ENCODE measurements at places on chromosomes 2 and 18. TPM values are rescaled to one million over a fixed set of nuclear protein-coding genes. Genes with fewer than 3 reads are reported as not detected.

SOX11 gene
- not detected for total RNA-seq

CHAC2 gene
- 7.2 TPM for total RNA-seq

IL36G gene
- total RNA-seq: not detected

DNA sequence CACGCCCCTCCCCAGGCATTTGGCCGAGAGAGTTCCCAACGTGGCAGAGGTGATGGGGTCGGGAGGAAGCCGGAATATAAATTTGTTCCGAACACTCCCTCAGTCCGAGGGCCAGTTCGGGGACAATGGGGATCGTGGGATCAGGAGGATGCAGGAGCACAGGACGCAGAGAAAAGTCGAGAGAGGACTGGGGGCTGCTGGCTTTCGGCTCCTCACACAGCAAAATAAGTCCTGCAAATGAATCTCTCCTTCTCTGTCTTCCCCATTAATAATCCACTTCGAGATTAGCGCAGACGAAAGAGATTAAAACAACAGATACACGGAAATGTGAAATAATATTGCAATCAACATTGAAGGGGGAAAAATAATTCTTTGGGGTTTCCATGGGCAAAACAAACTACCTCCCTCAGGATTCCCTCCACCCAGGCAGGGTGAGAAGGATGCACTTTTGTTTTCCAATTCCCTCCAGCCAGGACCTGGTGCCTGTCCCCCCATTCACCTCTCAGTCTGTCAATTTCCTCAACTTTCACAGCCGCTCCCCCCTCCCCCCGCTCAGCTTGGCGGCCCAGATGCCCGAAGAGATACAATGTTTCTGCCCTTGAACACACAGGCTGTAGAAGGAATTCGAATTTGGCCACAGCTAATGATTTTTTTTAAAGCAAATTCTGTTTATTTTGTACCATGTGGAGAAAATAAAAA is 3.1 kb upstream of the ZEB2 start:
- DNase-seq: no peak

- DNase-seq: no peak
Observed at GRCh38 chr18:56200381-56200911, 437.9 kb downstream of the TXNL1 start.

DNA sequence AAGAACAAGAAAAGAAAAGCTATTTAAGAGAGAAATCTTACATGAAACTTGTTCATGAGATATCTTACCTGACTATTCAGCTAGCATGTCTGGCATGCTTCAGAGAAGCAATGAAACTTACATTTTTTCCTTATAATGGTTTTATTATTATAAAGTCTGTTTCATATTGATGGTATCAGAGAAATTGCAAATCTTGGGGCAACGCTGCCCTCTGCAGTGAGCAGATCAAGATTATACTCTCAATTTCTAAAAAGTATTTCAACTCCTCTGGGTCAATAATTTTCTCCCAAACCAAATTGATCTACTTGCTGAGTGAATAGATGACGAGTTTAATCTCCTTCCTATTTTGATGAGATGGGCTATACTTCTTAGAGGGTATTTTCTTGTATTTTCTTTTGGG is 235.6 kb downstream of the NUP35 start:
- no peak for DNase-seq

DNA sequence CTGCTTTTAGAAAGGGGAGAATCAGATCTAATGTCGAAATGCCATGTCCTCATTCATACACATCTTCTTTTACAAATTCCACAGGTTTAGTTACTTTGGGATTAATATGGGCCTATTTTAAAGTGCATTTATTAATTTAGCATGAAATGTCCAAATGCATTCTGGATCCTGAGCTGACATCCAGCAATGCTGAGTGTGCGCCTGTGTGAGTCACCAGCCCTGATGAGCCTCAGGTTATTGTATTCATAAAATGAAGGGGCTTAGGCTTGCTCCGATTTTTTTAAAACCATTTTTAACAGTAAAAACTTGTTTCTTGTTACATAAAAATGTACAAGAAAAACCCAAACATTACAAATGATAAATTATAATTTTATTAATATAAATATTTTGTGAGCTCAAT is 94.1 kb downstream of the SH3YL1 start:
- no peak for DNase-seq

DNA sequence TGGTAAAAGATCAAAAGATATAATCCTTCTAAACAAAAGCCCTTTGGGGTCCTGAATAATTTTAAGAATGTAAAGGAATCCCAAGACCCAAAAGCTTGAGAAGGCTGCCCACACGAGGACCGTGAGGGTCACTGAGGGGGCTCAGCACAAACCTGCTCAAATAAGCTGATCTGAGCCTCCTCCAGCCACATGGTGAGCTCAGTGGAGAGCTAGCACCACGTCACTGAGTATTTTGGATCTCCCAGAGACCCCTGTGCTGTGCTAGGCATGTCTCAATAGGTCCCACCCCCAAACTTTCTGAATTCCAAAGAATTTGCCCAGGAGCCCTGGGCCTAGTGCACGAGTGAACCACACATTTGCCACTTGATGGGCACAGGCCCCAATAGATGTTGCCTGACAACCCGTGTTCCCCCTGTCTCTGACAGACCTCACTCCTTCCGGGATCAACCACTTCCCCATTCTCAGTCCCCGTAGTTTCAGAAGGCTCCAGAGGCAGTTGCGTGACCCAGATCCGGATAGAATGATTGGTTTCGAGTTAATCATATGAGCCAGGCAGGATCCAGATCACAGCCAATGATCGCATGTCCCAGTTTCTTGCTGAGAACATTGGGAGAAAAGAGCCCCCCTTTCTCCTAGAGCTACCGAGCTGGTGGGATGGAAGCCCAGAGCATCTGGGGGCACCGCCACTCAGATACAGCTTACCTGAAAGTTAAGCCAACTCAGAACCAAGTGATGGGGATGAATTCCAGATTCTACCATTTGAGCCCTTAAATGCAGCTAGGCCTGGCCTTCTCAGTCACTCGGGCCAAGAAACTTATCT is 203.8 kb downstream of the TNS1 start:
- peak; percentile 15 for DNase-seq

DNA sequence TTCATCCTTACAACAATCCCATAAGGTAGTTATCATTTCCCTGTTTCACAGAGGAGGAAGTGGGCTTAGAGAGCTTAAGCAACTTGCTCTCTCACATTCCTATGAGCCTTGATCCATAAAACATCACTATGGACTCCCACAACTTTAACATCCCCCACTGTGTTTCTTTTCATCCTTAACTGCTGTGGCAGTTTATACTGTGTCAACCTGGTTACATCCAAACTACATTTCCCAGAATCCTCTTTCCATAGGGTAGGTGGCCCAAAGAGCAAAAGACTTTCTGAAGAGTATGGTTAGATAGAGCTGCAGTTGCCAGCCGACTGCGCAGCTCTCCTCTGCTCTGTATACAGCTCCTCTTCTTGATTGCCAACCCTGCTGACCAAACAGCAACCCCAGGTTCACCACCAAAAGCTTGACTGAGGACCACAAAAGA is 22.5 kb downstream of the MAP3K2 start:
- no peak for DNase-seq

DNA sequence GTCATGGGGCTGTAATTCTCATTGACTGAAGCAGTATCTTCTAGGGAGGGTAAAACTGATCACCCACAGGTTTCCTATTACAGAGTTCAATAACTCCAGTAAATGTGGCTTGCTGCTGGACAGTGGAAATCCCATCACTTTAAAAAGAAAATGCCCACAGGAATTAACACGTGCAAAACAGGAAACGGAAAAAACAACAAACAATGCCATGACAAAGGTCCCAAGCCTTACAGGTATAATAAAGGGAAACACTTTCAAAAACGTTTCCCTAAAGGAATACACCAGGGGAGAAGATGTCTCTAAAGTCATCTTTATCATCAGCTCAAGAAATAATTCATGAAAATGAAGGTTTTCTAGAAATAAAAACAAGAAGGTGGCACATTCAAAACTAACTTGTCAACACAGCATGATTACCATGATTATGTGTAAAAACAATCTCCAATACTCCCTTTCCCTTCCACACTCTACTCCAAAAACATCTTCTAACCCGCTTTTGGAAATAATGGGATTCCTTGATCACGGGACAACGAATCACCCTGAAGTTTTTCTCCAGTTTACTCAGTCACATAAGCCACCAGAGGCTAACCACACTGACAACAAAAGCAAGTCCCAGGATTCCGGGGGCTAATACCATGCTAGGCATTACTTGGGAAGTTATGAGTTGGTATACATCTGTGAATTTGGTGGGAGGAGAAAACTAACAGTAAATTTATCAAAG is 167.9 kb downstream of the TCF4 start:
- no peak for DNase-seq

STPG4 gene
- not detected for total RNA-seq

- no peak for DNase-seq
Observed at GRCh38 chr2:216994353-216994854, 134.5 kb upstream of the TNP1 start.

DNA sequence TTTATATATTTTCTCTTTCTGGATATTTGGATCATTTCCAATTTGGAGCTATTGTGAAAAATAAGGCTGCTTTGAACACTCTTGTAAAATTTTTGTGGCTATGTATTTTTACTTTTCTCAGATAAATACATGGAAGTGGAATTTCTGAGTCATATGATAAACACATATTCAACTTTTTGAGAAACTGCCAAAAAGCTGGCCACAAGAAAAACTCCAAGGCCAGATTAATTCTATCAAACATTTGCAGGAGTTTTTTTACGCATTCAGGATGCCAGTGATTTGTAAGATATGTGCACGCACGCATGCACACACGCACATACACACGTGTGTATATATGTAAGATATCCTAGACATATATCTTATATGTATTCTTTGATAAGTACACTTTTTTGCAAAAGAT is 477.5 kb upstream of the SPHKAP start:
- DNase-seq: no peak

DNA sequence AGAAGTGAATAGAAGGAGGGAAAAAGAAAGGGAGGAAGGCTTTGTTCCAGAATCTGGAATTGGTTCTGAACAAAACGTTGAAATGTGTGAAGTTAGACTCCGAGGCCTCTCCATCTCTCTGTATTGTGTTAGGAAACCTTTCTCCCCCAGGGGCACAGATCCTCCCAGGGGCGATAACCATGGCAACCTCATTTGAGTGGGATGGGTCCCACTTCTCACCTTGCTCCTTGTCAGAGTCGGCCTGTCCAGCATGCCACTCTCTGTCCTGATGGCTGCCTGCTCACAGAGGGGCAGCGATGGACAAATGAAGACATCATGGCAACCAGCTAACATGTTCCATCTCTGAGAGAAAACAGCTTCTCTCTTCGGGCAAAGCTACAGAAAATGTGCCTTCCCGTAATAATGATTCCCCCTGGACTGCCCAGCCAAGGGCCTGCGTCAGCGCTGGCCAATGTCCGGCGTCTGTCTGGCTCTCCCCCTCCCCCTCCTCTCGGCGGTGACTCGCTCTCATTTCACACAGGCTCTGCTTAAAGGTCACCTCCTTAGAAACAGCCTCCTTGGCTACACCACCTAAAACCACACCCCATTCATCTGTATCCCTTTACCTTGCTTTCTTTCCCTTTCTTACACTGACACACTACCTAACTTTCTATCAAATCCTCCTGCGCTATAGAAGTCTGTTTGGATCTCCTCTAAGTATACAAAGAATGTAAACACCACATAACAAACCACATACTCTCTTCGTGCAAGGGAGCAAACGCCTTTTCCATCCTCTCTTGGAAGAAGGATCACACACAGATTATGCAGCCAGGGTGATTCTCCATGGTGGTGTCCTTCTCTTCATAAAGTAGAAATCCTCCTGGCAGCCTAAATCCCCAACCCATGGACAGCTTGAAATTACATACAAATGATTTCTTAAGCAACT is 32.1 kb upstream of the TTC39C start:
- DNase-seq: peak; percentile 44

- no peak for DNase-seq
Observed at GRCh38 chr18:50797142-50797541, 22.7 kb downstream of the MRO start.

- DNase-seq: no peak
Observed at GRCh38 chr2:166074430-166074829, 53.4 kb downstream of the SCN1A start.

TXNL4A gene
- 31.0 TPM for total RNA-seq

GRCh38 chr2:73037947-73038585 is 33.4 kb downstream of the SFXN5 start:
- DNase-seq: no peak

DNA sequence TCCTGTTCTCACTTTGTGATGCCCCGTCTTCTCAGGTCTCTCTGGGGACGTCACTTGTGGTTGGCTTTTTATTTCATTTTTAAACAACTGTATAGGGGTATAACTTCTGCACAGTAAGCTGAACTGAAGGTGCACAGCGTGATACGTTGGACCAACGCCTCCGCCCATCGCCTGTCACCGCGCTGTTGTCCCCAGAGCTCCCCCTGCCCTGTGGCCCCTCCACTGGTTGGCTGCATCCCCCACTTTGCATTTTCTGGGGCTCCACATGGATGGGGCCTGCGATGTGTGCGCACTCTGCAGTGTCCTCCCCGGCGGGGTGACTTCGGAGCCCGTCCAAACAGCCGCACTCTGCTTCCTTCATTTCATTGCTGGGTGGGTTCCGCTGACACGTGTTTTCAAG is 14.3 kb downstream of the GPR35 start:
- no peak for DNase-seq

- no peak for DNase-seq
Observed at GRCh38 chr2:32810909-32811495, 135.8 kb upstream of the LTBP1 start.

DCDC2C gene
- not detected for total RNA-seq

ZC3H6 gene
- total RNA-seq: 24.0 TPM

CNOT11 gene
- 26.3 TPM for total RNA-seq

Measured in omental fat pad (tissue), 4 donors.